H54 (cell line): ENCODE measurements at places on chromosomes 7 and 10.
A peak's percentile ranks its signal among the peaks of the same experiment; 100 is the strongest.

DNA sequence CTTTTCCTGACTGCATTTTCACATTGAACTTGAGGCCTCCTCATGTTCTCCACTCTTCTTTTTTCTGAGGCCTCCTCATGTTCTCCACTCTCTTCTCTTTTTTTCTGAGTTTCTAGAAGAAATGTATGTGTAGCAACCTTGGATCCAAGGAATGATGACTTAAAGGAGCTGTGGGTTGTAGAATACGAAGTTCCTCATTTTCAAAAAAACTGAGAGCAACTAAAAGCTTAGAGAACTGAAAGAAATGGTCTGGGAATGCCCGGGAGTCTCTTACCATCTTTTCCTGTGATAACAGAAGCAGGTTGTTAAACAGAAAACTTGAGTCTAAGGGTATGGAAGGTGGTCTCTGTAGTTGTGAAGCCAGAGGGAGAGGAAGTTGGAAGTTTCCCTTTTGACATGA lies 32.8 kb downstream of the MRPS33 start:
- no peak for DNase-seq

- no peak for DNase-seq
These were observed 10.1 kb downstream of the ABCB1 start for GRCh38 chr7:87590578-87590977.

- DNase-seq = no peak
These were observed 746.2 kb upstream of the POM121L12 start for GRCh38 chr7:52289247-52289646.

GRCh38 chr7:79876848-79877252 lies 257.8 kb upstream of the GNAI1 start:
- no peak for DNase-seq

DNA sequence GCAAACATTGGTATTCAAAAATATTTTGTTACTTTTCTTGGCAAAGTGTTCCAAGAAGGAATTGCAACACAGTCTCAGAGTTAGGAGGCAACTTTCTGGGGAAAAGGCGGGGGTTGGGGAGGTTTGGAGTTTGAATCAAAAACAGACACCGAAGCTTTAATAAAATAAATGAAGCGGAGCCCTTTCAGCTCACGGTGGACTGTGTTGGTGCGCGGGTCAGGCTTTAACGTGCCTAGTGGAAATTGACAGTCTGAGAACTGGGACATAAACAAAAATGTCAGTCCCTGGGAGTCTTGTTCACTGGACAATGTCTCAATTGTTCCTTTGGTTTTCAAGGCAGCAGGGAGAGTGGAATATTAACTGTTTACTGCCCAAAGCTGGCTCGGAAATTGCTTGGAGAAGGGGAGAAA lies 109.3 kb downstream of the TCF7L2 start:
- no peak for DNase-seq

GRCh38 chr7:138470391-138471157 lies 10.5 kb downstream of the TRIM24 start:
- no peak for DNase-seq

- no peak for DNase-seq
These were observed 3.6 kb upstream of the HOXA11 start for GRCh38 chr7:27188386-27189294.

DNA sequence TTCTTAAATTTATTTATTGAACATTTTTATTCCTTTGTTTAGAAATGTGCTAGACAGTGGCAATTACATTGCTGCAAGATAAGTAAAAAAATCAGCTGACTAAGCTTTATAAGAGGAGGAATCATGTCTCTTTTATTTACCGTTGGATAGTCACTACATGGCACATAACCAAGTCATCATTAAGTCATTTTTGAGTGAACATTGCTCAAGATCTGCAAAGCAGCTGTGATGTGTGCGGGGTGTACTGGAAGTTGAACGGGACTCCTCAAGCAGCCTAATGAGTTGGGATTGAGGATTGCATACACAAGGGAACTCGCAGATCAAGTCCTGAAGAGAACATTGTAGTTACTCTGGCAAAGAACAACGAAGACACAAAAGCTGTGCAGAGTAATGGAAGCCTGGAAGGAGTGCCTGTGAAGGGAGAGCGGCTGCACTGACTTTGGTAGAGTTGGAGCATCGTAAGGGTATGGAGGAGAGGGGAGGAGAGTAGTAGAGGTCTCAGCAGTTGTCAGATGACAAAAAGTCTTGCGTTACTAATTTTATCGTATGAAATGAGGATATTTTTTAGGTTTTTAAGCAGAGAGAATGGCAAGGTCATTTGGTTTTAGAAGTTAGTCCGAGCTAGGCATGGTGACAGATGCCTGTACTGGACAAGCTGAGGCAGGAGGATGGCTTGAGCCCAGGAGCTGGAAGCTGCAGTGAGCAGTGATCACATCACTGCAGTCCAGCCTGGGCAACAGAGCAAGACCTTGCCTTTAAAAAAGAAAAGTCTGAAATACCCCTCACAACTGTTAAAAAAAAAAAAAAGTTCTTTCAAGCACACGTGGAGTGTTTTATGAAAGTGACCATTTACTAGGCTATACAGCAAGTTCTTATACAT lies 95.1 kb downstream of the BMPR1A start:
- DNase-seq = no peak

GRCh38 chr10:14477408-14477710 lies 146.6 kb upstream of the FRMD4A start:
- DNase-seq = no peak

DNA sequence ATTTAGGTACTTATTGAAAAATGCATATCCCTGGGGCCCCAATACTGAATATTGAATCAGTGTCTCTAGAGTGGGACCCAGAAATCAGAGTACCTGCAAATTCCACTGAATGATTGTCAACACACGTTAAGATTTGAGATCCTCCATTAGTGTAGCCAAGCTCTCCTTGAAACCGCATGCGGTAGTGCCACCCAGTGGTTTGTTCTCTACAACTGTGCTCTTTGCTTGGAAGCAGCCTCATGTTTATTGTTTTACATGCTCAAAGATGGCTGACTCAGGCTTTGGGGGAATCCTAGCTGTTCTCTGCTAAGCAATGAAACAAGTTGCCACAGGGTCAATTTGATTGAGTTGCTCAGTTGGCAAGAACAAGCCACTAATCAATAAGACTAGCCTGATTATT lies 340.2 kb upstream of the CELF2 start:
- DNase-seq = peak; percentile 2

- no peak for DNase-seq
These were observed 36.3 kb downstream of the ARID5B start for GRCh38 chr10:61937631-61938351.

- DNase-seq = no peak
These were observed 6.1 kb upstream of the CREB5 start for GRCh38 chr7:28406192-28406591.

- no peak for DNase-seq
These were observed 81.3 kb downstream of the NRCAM start for GRCh38 chr7:108374899-108375298.

DNA sequence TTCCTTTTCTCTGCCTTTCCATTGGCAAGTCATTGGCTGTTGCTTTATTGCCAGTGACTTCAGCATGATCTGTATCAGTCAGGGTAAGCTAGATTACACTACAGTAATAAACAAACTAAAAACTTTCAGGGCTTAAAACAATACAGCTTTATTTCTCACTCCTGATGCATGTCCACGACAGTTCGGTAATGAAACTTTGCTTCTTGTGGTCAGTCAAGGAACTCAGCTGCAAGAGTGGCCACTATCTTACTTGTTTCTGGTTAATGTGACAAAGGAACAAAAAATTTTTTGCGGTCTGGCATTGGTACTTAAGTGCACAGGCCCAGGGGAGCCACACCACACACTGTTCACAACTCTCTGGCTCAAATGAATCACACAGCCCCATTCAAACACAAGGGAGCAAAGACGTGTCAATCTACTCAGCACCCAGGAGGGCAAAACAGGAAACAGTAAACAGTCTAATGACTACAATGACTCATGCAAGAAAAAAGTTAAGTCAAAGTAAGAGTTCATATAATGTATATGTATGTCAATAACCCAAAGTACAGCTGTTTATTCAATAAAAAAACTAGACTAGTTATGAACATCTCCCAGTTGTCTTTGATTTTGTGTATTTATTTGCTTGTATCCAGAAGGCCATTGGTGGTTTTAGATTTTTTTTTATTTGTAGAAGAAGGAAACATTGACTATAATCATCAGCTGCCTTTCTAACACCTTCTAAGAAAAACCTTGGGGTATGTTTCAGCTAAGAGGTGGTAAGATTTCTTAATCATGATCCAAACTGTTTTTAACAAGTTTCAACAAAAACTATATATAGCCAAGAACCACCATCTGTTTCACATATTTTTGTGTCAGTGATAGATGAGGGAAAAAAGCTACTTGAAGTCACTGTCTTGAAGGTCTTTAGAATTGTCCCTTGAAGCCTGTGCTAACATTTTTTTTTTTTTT lies 134.4 kb upstream of the FAM3C start:
- DNase-seq = peak; percentile 20

DNA sequence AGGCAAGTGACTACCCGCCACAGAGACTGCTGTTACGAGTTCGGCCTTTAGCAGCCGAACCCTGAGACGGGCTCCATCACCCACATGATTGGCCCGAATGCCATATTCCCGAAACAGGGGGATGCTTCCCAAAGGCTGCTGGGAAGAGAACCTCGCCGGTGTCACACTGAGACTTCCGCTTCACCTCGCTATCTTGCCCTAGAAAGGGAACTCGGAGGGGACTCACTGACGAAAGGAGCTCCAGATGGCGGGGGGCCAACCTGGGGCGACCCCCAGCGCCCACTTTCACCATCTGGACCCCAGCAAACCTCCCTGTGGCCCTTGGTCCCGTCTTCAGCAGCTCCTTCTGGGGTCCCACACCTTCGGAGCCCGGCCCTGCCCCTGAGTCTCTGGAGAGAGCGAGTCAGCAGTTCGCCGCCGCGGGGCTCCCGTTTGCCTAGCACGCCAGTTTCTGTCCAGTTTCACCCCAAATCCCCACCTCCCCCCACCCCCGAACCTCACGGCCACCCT lies 529 bp downstream of the HPS1 start:
- peak; percentile 29 for DNase-seq

GRCh38 chr7:90563286-90563685 lies 32.8 kb upstream of the CDK14 start:
- no peak for DNase-seq

- DNase-seq = no peak
These were observed 18.8 kb upstream of the MINDY3 start for GRCh38 chr10:15879058-15879457.

- no peak for DNase-seq
These were observed 17.8 kb upstream of the ZKSCAN1 start for GRCh38 chr7:99997545-99998137.

GRCh38 chr10:62462461-62462860 lies 88.3 kb downstream of the ZNF365 start:
- no peak for DNase-seq
